SK-MEL-5 (cell line): ENCODE measurements at places on chromosomes 2 and 18.

DNA sequence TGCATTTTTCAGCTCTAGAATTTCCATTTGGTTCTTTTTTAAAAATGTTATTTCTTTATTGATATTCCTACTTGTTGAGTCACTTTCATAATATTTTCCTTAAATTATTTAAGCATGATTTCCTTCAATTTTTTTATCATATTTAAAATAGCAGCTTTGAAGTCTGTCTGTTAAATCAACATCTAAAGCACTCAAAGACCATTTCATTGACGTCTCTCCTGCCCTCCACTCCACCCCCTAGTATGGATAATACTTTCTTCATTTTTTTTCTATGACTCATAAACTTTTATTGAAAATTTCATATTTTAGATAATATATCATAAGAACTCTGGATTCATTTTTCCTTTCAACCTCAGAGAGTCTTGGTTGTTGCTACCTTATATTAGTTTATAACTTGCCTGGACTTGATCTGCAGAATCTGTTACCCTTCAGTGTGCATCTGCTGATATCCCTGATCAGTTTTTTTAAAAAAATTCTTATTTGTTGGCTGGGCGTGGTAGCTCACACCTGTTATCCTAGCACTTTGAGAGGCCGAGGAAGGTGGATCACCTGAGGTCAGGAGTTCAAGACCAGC, 59.0 kb upstream of the ZNF396 start:
- no peak for DNase-seq

GRCh38 chr2:170148161-170148560, 29.8 kb upstream of the MYO3B start:
- DNase-seq, result no peak

DNA sequence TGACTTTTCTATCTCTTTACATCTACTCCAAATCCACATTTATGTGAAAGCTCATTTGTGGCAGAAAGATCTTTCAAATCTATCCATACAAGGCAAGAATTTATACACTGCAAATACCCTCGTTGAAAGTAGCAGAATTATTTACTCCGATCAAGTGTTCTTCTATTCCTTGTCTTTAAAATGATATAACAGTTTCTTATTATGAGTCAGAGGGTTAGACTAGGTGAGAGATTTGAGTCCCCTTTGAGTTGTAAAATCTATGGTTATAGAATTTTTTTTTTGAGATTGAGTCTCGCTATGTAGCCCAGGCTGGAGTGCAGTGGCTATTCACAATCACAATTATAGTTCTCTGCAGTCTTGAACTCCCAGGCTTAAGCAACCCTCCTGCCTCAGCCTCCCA, 5.6 kb upstream of the GREB1 start:
- no peak for DNase-seq

DNA sequence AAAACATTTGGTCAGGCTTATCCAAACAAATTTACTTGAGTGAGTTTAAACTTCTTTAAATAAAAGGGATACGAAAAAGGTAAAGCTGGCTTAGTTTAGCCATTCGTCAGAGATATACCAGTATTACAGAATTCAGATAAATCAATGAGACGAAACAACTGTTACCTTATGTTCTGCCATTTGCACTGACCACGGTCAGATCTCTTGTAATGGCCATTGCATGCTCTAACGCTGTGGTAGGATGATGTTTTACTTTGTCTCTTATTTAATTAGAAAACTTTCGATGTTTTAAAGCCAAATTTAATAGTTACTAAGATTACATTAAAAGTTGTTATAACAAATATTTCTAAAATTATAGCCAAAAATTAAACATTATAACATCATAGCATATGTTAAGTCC, 1.5 kb downstream of the C18orf54 start:
- no peak for DNase-seq

GRCh38 chr2:130727286-130727924, 1.5 kb upstream of the GPR148 start:
- peak; percentile 87 for DNase-seq

DNA sequence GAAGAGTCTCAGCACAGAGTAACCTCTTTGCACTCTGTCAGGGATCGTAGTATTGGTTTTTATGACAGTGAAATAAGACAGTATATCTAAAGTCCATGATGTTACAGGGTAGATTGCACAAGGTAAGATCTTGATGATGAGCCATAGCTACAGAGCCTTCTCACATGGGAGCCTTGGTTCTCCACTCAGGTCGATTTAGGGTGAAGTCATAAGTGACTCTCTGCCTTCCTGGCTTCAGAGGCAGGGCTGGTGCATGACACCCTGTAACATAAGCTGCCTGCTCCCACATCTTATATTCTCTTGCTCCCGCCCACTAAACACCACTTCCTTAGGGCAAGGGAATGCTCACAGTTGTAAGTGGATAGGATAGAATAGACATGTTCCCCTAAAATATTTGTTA, 13.3 kb downstream of the DAPL1 start:
- no peak for DNase-seq

- no peak for DNase-seq
These were observed 4.0 kb downstream of the EMX1 start for GRCh38 chr2:72921088-72921851.

DNA sequence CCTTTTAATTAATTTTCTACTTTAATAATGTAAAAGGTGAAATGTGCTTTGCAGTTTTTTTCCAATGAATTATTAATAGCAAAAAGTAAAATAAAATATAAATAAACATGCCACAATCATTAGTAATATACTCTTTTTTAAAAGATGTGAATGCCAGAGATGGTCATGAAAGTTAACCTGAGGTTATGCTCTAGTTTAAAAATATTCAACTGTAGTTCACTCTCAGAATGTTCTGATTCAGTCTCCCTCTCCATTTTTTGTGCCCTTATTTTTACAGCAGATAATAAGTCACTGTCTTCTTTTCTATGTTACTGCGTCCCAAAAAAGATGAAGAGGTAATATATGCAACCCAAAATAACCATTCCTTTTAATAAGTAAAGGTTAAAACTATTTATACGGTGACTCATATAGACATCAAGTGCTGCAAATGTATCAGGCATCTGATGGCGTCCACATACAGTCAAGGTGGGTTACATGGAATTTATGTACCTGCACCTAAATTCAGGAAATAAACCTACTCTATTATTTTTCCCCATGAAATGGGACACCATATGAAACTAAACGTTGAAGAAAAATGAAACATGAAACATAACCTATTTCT, 153.6 kb upstream of the ZNF804A start:
- DNase-seq, result no peak

DNA sequence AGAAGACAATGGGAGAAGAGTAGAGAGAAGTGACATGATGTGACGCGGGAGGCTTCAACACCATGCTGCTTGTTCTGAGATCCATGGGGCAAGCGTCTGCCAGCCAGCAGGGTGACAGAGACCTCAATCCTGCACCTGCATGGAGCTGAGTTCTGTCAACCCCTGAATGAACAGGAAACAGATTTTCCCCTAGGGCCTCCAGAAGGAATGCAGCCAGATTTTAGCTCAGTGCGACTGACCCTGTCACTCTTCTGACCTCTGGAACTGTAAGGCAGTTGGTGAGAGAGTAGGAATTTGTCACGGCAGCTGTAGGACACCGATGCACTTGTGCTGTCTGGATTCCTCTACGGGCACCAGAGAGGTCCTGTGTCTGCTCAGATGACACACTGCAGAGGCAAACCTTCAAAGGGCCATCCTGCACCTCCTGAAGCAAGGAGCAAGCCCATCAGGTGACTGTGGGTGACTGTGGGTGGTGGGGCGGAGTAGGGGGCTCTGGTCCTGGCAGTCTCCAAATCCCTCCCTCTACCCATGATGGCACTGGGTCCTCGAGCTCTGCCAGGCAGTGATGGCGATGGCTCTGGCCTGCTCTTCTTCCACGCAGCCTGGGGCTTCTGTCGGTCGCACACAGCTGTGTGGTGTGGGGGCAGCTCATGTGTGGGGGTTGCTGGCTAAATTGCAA, 194.3 kb upstream of the TWIST2 start:
- DNase-seq, result no peak

GRCh38 chr18:24136967-24137373, 1.9 kb upstream of the CABYR start:
- no peak for DNase-seq

- DNase-seq, result no peak
These were observed 161.6 kb upstream of the ALKAL2 start for GRCh38 chr2:449246-450067.

DNA sequence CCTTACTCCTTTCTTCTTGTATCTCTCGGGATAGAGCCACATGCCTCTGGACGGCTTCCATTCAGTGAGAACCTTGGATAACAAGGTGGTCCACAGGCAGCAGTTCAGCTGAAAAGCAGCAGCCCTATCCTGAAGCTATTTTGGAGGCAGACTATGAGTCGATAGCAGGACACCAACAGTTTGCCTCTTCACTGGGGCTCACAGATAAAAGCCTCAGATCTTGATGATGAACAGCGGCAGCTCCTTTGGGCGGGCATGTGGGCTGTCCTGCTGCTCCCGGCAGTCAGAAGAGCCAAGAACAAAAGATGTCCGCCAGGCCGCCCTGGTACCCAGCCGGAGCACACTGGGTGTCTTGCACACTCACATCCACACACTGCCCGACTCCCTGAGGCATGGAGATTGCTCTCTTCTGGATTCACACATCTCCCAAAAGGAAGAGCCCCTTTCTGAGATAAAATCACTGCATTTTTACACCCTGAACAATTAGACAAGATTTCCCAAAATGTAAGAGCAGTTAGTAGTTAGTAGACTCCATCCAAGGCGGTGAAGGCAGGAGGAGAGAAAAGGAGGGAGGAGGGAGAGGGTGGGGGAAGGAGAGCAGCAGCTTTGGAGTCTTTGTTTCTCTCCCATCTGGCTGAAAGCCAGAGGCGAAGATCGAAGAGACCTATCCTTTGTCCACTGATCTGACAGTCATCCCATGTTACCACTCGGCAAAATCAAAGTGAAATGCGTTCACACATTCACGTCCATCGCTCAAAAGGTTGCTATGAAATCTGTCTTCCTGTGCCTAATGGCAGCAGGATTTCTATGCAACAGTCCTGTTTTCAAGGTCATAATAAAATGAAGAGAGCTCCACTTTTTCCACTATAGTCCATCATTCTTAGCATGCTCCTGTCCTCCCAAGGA, 90.1 kb upstream of the KLF7 start:
- no peak for DNase-seq

GRCh38 chr2:12222554-12222953, 476.1 kb downstream of the LPIN1 start:
- DNase-seq, result no peak

GRCh38 chr2:196233021-196233804, 61.8 kb upstream of the STK17B start:
- no peak for DNase-seq

DNA sequence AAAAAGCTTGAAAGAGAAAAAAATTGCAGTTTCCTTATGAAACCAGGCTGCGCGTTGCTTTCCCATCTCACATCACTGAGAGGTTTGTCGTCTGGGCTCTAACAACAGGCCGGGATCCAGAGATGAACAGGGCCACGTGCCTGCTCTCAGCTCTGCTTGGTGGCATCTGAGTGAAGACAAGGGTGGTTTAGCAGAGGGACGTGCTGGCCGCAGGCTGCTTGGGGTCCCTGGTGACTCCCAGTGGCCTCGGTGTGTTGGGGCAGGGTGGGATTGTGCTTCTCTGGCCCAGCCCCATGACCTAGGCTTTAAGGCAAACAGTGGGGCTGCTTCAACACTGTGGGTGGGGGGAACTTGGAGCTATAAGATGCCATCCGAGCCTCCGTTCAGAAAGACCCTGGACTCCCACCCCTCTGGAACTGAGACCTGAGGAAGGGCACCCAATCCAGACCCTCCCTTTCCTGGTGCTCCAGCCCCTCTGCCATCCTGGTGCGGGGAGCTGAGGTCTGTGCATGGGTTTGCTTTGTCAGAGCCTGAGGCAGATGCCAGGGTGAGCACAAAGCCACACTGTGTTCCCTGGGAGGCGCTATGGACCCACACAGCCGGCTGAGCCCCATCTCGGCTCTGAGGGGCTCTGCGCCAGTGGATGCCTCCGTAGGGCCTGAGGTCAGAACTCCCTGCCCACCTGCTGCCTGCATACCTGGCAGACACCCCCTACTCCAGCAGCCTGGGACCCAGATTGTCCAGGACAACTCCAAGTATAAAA, 18.4 kb upstream of the HPCAL1 start:
- peak; percentile 33 for DNase-seq

DNA sequence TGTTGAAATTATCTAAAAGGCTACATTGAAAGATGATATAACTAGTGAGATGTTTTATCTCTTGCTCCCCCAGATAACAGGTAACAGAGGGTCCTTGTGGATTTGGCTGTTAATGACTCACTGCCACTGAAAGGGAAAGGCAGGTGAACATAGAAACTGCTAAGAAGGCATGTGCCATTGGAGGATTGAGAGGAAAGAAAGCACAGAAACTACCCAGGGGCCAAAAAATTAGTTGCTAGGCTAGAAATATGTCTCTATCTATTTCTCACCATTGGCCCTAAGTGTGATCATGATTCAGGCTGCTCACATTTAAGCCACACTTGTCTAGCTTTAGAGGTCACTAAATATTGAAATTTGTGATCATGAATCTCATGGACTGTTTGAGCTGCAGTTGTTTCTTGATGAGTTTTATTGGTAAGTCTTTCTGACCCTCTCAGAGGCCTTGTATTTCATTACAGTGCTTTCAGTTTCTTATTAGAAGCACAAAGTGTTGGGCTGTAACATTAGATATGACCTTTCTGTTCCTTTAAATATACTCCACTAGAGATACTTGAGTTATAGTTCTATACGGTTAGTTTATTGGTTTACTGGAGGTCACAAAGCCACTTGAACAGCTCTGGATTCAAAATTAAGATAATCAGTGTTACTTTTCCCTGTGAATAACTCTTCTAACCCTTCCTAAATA, 26.2 kb downstream of the NAB1 start:
- DNase-seq, result no peak

GRCh38 chr2:43616967-43617680, 19.9 kb upstream of the PLEKHH2 start:
- no peak for DNase-seq

- no peak for DNase-seq
These were observed 9.7 kb upstream of the STRN start for GRCh38 chr2:36976065-36976464.

GRCh38 chr18:54780970-54781369, 47.3 kb upstream of the RAB27B start:
- no peak for DNase-seq

GRCh38 chr2:191844706-191845105, 2.2 kb downstream of the CAVIN2 start:
- DNase-seq, result no peak

GRCh38 chr18:58188996-58189395, 145.0 kb downstream of the NEDD4L start:
- DNase-seq, result no peak

DNA sequence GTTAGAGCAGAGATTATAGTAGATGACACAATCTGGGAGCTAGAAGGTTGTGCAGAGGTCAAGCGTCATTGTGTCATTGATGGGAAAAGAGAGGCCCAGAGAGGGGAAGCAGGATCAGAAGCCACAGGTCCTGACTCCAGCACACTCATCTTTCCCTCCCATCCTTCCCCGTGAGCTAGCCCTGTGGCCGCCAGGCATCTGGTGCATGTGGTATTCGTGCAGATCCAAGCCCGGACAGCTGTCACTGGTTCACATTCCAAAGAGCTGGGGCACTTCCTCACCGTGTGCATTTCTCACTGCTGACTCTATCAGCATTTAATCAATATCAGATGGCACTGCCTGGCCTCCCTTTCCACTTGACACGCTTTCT, 94.1 kb upstream of the THOC1 start:
- no peak for DNase-seq

GRCh38 chr2:203997481-203997880, 60.9 kb downstream of the ICOS start:
- DNase-seq, result no peak

GRCh38 chr2:1495676-1496358, 82.6 kb downstream of the TPO start:
- DNase-seq, result no peak

GRCh38 chr2:35938838-35939237, 416.7 kb upstream of the CRIM1 start:
- DNase-seq, result no peak
